Heart left ventricle (tissue), 16 donors: ENCODE measurements at places on chromosomes 11 and 22.
A peak's percentile ranks its signal among the peaks of the same experiment; 100 is the strongest.

GRCh38 chr11:47593492-47593933, 698 bp downstream of the C1QTNF4 start:
- DNase-seq, result no peak
- H3K4me1 ChIP-seq, result peaks cover 16% of the 10 kb centered on the region
- H3K36me3 ChIP-seq, result no peaks in the 10 kb centered on the region
- H3K27me3 ChIP-seq, result peaks cover 28% of the 10 kb centered on the region

DNA sequence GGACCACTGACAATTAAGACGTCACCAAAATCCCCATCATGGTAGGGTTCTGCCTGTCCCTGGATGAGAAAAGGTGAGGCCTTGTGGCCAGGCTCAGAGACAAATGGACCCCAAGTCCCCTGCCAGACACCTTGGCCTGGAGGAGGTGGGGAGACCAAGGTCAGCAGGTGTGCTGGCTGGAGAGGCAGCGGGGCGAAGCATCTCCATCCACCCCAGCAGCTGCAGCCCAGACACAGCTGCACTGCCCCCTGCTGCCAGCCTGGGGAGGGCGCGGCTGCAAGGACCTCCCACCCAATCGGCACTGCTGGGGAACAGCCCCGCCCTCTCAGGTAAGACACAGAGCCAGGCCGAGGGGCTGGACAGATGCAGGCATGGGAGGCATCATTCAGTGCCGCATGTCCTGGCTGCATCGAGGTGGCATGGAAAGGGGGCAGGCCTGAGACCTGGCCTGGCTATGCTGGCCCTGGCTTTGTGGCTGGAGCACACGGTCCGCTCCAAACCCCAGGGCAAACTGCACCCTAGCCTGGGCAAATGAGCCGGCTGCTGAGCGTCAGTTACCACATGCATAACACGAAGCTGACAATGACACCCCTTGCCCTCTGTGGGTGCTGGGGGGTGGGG, 12.2 kb upstream of the MFNG start:
- peaks cover 29% of the 10 kb centered on the region for H3K4me1 ChIP-seq
- DNase-seq, result no peak
- H3K36me3 ChIP-seq, result no peaks in the 10 kb centered on the region
- no peaks in the 10 kb centered on the region for H3K27me3 ChIP-seq
- H3K4me3 ChIP-seq, result no peak overlapping the region

- no peak overlapping the region for H3K27ac ChIP-seq
- H3K36me3 ChIP-seq, result no peaks in the 10 kb centered on the region
- peaks cover 22% of the 10 kb centered on the region for H3K4me1 ChIP-seq
- no peak for DNase-seq
- no peaks in the 10 kb centered on the region for H3K27me3 ChIP-seq
These were observed 2.9 kb downstream of the ALDH3B1 start for GRCh38 chr11:68012843-68013610.

DNA sequence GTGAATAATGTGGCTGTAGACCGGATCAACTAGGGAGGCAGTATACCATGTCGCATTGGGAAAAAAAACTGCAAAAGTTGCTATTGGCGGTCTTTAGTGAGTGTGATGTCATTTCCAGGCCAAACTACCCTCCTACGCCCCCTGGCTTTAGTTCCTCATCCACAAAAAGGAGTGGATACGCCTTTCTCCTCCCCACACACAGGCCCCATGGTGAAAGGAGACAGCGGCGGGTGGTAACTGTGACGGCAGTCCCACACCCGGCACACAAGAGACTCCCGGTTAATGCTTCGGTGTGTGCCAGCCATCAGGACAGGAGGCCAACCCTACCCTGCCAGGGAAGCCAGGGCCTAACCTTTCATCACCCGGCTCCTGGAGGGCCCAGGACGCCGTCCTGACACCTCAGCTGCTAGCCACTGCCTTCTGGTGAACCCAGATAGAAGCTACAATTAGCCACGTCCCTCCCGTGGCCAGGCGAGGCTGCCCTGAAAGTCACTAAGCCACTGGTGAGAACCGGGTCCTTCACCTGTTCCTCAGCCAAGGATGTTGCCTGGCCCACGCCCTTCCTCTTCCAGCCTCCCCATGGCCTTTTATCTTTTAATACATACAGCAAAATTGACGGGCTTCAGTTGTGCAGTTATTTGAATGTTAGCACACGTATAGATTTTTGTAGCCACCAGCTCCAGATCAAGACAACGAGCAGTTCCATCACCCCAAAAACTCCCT, 10.8 kb downstream of the TP53I11 start:
- peak overlapping the region; percentile 62 for H3K27ac ChIP-seq
- no peaks in the 10 kb centered on the region for H3K27me3 ChIP-seq
- no peak overlapping the region for H3K4me3 ChIP-seq

- no peaks in the 10 kb centered on the region for H3K36me3 ChIP-seq
- no peak overlapping the region for H3K4me3 ChIP-seq
- no peaks in the 10 kb centered on the region for H3K27me3 ChIP-seq
These were observed 620 bp downstream of the OR4C16 start for GRCh38 chr11:55572548-55572947.

DNA sequence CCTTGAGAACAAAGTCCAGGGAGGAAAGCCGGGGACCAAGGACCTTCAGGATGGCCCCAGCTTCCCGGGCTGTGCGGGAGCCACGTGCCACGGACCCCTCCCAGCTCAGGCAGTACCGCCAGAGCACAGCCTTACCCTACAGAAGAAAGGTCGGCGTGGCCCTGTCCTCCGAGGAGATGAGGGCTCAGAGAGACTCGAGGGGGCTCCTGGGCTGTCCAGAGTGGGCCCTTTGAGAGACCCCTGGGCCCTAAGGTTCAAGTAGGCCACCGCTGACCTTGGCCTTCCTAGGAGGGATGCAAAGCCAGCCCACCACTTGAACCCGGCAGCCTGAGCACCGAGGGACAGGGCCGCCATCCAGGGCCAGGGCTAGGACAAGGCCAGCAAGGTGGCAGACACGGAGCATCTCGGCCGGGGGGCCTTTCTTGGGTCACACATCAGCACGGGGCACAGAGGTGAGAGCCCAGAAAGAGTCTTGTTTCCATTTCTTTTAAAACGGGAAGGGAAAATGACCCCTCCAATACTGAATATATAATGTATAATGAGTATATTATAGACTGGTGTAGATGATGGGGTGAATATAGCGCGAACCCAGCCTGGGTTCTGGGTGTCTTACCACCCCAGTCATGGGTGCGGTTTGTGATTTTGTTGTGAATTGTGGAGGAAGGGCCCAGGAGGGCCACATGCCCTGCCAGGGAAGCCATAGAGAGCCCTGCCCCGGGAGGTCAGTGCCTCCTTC, 34.4 kb upstream of the PPARA start:
- H3K27me3 ChIP-seq, result no peaks in the 10 kb centered on the region
- no peak overlapping the region for H3K4me3 ChIP-seq
- H3K36me3 ChIP-seq, result peaks cover 27% of the 10 kb centered on the region
- H3K27ac ChIP-seq, result peak overlapping the region; percentile 81

- no peak for DNase-seq
- H3K36me3 ChIP-seq, result no peaks in the 10 kb centered on the region
- H3K27ac ChIP-seq, result no peak overlapping the region
- H3K4me1 ChIP-seq, result no peaks in the 10 kb centered on the region
These were observed 33.5 kb downstream of the POU2F3 start for GRCh38 chr11:120273432-120273831.

DNA sequence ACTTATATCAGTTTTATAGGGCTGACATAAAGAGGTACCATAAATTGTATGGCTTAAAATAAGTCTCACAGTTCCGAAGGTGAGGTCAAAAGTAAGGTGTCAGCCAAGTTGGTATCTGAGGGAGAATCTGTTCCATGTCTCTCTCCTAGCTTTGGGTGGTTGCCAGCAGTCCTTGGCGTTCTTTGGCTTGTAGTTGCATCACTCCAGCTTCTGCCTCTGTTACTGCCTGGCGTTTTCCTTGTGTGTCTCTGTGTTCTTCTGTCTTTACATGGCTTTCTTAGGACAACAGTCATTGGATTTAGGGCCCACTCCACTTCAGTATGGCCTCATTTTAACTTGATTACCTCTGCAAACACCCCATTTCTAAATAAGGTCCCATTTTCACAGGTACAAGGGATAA, 16.7 kb downstream of the MMP7 start:
- H3K4me1 ChIP-seq, result no peaks in the 10 kb centered on the region
- H3K27ac ChIP-seq, result no peak overlapping the region
- H3K36me3 ChIP-seq, result no peaks in the 10 kb centered on the region
- H3K27me3 ChIP-seq, result no peaks in the 10 kb centered on the region
- no peak overlapping the region for H3K4me3 ChIP-seq

GRCh38 chr11:68569357-68569756, 108.8 kb downstream of the PPP6R3 start:
- no peaks in the 10 kb centered on the region for H3K27me3 ChIP-seq
- H3K36me3 ChIP-seq, result peaks cover 98% of the 10 kb centered on the region
- no peaks in the 10 kb centered on the region for H3K4me1 ChIP-seq
- no peak overlapping the region for H3K4me3 ChIP-seq
- DNase-seq, result no peak

DNA sequence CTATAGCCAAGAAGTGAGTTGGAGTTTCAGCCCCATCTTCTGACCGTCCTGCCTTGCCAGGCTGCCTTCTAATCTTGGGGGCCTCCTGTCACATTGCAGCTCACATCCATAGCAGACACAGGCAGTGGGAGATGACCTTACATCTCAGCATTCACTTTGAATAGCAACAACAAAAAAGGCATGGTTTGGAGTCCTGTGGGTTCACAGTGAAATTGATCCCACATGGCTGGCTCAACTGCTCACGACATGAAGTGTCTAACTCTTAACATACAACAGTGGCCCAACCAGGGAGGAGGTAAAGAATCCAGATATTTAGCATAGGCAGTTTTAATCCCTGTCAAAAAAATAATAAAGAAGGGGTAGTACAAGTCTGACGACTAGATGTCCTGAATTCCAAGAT, 38.1 kb downstream of the DBX1 start:
- H3K4me3 ChIP-seq, result no peak overlapping the region
- no peak overlapping the region for H3K27ac ChIP-seq

DNA sequence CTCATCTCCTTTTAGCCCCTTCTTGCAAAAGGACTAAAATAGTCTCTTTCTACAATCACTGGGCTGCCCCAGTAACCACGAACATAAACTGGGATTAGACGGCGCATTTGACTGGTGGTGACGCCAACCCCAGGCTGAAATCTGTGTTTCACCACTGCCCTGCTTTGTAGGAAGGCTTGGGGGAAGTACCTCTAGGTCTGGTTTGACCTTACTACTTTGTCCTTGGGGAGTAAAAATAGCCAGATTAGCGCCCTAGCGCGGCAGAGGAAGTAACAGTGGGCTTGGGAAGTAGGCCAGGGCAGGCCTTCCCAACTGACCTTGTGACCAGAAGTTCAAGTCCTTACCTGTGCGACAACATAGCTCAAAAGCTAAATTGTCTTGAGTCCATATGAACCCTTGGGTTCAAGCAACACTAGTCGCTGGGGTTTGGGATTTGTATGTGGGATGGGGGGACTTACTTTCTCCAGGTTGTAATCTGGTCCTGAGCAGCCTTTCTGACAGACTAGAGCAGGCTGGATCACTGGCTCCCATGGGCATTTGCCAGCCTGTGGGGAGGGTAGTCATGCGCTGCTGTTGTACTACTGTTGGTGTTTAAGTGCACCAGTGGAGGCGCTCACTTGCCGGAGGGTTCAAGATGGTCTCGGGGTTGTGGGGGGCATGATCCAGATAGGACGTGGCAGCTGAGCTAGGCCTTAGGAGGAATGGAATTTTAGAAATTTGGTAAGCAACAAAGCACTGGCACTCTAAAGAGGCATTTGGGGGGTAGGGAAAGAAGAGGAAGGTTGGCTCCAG, 953 bp upstream of the PACS1 start:
- H3K27me3 ChIP-seq, result no peaks in the 10 kb centered on the region
- H3K36me3 ChIP-seq, result peaks cover 6% of the 10 kb centered on the region
- peak overlapping the region; percentile 93 for H3K4me3 ChIP-seq
- peaks cover 41% of the 10 kb centered on the region for H3K4me1 ChIP-seq
- peak; percentile 63 for DNase-seq

DNA sequence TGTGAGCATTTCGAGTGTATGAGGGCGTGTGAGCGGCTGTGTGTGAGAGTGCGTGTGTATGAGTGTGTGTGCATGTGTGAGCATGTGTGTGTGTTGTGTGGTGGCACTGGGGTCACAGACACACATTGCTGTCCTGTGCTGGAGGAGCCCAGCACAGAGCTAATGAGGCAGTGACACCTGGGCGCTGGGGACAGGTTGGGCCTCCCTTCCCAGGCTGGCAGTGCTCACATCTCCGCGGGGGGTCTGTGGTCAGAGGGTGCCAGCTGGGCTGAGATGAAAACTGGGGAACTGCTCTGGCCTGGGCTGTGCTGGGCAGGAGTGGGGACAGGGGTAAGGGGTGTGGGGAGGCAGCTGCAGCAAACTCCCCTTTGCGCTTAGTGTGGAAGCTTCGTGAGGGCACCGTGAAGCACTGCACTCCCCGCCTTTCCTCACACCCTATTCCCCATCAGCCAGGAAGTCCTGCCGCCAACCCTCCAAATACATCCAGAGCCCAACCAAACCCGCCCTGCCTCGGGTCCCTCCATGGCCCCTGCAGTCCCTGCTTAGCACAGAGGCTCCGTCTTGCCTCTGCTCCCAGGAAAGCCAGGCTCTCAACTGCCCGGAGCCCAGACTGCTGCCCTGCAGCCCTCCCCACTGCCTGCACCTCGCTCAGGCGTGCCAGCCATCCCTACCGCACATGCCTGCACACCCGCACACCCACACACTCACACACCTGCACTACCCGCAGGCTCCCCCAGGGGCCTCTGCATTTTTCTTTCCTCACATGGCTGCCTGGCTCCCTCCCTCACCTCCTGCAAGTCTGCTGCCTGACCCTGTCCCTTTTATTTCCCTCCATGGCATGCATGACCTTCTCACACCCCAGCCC, 62.0 kb upstream of the THY1 start:
- H3K36me3 ChIP-seq, result no peaks in the 10 kb centered on the region
- H3K27me3 ChIP-seq, result no peaks in the 10 kb centered on the region
- peaks cover 4% of the 10 kb centered on the region for H3K4me1 ChIP-seq
- H3K4me3 ChIP-seq, result no peak overlapping the region

DNA sequence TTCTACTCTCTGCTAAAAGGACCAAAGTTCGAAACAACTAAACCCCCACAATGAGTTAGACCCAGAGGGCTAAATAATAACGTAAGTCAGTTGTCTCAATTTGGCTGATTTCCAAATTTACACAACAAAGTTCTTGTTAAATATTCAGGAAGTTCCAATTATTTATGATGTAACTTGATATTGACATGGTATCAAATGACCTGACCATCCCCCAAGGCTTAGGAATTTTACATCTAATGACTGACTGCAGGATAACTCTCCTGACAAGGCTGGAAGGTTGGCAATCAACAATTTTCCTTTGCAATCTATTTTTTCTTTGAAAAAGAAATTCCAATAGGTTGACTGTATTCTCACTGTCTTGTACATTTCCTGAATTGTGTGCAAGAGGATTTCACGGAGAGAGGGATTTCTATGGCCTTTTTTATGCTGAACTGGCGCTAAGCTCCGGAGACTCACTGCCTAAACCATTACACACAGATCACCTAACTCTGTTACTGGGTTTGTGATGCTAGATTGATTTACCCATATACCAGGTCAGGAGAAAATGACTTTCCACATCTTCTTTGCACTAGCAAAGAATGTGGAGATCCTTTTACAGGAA, 9.6 kb upstream of the CDON start:
- no peaks in the 10 kb centered on the region for H3K4me1 ChIP-seq
- no peak for DNase-seq
- H3K27ac ChIP-seq, result no peak overlapping the region
- H3K36me3 ChIP-seq, result no peaks in the 10 kb centered on the region
- H3K4me3 ChIP-seq, result no peak overlapping the region
- H3K27me3 ChIP-seq, result no peaks in the 10 kb centered on the region
